ENCODE measurements at places on chromosomes 2 and 18.

- no peak for DNase-seq
Measured at GRCh38 chr2:11568436-11568835, 34.6 kb downstream of the GREB1 start.

GRCh38 chr2:127256866-127257265, 36.8 kb upstream of the CYP27C1 start:
- no peak for DNase-seq

DNA sequence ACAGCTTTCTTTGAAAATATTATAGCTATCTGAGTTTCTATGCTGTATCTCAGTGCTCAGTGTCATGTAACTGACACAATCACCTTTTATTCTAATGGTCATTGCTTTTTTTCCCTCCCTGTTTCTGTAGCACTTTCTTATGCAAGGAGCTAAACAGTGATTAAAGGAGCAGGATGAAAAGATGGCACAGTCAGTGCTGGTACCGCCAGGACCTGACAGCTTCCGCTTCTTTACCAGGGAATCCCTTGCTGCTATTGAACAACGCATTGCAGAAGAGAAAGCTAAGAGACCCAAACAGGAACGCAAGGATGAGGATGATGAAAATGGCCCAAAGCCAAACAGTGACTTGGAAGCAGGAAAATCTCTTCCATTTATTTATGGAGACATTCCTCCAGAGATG, 56.4 kb downstream of the SCN2A start:
- no peak for DNase-seq

DNA sequence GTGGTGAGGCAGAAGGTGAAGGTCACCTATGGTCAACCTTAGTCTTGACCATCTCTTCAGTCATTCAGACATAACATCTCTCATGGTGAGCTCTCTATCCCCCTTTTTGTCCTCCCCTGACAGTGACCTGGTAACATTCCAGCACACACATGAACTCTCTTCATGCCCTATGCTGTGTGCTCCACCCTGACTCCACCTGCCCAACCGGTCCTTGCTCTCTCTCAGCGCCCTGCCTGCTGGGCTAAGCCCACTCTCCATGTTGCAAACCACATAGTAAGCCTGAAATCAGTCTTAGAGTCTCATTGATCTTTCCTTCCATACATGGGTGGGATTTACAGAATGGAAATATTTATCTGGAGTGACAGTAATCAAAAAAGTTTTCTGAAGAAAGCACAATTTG, 52.8 kb downstream of the MARCO start:
- no peak for DNase-seq

- no peak for DNase-seq
Measured at GRCh38 chr18:60894254-60894945, 438.8 kb upstream of the CDH20 start.

DNA sequence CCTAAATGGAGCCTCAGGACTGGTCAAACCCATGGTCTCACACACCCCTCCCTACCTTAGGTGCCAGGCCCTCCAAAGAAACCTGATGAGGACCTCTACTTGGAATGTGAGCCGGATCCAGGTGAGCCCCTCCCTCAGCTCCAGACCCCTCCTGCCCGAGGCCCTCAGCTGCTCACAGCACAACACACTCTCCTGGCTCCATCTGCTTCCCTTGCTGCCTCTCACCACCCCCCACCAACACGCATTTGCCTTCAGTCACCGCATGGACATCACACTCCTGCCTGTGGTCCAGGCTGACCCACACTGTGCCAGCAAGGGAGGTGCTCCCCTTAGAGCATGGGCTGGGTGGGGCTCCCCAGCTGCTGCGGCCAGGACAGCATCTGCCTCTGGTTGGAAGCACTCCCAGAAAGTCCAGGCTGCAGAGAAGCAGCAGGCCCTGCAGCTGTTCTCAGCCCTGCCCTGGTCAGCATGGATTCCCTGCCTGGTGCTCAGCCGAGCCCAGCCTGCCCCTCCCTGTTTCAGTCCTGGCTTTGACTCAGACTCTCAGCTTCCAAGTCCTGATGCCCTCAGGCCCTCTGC, 15.1 kb downstream of the SH2D6 start:
- DNase-seq: peak; percentile 82

DNA sequence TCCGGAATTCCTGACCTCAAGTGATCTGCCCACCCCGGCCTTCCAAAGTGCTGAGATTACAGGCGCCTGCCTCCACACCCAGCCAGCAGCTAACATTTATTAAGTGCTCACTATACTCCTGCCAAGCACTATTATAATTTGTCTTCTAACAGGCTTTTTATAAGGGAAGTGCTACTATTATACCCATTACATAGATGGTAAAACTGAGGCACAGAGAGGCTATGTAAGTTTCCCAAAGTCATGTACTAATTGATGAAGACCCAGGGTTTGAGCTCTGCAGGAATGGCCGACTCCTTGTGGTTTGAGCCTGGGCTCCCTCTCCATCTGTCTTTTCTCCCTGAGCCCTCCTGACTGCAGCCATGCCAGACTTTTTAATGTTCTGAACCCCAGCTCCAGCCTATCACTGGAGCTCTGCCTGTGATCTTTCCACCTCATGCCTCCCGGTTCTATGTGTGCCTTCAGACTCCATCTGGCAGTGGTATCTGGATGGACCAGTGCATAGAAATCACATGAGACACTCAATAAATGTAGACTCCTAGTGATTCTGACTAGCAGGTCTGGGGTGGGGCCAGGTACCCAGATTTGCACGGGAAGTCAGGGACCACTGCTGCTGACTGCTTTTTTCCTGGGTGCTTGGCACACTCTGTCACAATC, 197.1 kb downstream of the NEDD4L start:
- no peak for DNase-seq

DNA sequence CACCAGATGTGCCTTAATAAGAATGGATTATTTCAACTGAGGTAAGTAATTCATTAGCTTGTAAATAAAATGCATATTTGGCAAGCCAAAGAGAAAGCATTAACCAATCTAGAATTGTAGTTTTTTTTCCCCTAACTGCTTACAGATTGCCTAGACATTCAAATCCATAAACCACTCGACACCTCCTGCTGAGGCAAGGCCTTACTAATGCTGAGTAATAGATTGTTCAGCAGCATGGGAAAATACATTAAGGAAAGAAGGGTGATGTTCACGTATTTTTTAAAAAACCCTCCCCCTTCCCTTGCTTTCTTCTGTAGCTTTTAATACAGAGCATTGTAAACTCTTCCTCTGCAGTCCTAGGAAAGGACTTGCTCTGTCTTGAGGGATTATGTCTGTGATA, 17.0 kb upstream of the LINC00305 start:
- DNase-seq: no peak

GRCh38 chr2:218322768-218323525, 30.6 kb upstream of the TMBIM1 start:
- DNase-seq: peak; percentile 86

DNA sequence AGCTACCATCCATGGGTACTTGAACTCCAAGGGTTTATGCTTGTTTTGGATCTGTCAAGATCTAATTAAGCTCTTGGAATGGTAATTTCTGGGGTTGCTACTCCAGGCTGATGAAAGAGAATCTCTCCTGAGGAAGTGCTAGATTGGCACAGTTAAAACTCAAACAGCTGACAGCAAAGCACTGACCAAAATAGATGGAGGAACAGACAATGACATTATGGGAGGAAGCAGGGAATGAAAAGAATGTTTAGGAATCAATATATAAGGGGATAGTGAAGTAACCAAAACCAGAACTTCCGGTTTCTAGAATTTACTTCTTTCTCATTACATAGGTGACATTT, 6.3 kb downstream of the THUMPD2 start:
- DNase-seq: no peak

DNA sequence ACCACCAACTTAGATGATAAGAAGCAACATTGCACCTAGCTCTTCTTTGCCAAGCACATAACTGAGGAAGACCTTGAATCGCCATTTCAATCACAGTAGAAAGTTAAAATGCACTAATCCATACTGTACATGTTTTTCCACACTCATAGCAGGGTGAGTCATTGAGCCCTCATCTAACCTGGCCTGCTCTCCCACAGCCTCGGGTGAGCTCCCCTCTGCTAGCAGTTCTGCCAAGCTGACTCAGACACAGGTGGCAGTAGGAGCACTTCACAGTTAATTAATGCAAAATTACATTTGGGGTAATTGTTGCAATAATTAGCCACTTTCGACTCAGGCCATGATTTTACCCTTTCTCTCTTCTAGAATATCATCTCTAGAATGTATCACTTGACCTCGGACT, 1632.8 kb upstream of the CELF4 start:
- no peak for DNase-seq

GRCh38 chr18:830315-830901, 18.4 kb upstream of the YES1 start:
- no peak for DNase-seq

DNA sequence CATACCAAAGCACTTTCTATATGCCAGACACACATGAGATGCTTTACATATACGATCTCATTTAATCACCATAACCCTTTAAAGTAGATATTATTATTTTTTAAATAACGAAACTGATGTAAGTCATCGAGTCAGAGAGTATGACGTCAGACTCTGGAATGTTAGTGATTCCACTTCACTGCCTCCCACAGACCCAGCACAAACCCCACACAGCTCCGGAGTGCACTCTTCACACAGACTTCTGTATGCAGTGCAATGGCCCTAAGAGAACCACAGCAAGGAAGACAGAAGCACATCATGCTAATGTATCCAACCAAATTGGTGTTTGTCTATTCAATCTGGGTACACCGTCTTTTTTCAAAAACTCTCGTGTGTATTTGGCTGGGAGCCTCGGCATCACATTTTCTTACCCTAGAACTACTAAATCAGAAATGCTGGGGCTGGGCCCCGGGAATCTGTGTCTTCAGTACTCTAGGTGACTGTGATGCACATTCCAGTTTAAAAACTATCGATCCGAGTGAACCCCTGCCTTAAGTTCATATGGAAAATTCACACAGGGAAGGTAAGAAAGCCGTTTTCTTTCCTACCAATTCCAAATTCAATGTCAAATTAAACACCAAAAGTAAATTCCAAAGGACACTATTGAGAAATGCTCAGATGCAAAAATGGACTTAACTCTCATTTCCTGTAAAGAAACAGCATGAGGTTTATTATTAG, 117.7 kb upstream of the ACVR1C start:
- DNase-seq: no peak

DNA sequence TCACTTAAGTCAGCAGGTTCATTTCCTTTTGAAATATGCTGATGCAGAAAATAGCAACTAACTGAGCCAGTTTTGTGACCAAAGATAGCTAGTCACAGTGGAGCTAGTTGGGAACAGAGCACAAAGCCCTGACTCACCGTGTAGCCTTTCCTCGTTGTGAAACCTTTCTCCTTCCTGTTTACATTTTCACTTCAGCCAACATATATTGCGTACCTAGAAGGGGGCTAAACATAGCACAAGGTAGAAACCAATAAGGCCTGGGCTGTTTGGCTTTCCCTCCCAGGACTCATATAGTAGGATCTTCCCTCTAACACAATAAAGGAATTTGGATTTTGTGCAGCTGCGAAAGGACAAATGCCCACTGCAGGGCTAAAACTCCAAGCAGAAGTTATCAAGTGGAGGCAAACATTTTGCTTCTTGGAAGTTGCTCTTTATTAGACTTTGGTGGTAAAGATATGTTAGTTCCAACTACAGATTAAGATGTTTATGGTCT, 24.5 kb upstream of the LPIN2 start:
- no peak for DNase-seq

GRCh38 chr2:236073867-236074655, 94.1 kb downstream of the GBX2 start:
- no peak for DNase-seq

DNA sequence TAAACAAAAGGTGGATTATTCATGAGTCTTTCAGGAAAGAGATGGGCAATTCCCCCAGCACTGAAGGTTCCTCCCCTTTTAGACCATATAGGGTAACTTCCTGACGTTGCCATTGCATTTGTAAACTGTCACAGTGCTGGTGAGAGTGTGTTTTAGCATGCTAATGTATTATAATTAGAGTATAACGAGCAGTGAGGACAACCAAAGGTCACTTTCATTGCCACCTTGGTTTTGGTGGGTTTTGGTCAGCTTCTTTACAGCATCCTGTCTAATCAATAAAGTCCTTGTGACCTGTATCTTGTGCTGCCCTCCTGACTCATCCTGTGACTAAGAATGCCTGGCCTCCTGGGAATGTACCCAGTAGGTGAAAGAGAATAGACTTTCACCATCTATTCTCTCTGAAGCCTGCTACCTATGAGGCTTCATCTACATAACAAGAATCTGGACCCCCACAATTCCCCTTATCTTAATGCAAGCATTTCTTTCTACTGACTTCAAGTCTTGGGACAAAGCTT, 148.7 kb downstream of the CABLES1 start:
- DNase-seq: no peak

DNA sequence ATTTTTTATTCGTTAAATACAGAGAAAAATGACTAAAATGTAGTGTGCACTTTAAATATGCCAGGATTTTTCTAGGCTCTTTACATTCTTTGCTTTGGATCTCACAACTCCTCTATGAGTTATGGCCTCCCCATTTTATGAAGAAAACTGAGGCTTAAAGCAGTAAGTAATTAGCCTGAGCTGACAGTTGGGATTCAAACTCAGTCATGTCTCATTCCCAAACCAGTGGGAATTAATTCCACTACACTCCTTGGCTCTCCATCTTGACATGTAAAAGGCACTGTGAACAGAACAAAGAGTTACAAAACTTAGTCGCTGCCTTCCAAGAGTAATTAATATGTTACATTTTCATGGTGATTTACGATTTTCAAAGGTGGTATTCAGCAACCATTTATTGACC, 351.9 kb downstream of the SATB2 start:
- no peak for DNase-seq

GRCh38 chr18:36602620-36603019, 226.2 kb downstream of the TPGS2 start:
- no peak for DNase-seq

DNA sequence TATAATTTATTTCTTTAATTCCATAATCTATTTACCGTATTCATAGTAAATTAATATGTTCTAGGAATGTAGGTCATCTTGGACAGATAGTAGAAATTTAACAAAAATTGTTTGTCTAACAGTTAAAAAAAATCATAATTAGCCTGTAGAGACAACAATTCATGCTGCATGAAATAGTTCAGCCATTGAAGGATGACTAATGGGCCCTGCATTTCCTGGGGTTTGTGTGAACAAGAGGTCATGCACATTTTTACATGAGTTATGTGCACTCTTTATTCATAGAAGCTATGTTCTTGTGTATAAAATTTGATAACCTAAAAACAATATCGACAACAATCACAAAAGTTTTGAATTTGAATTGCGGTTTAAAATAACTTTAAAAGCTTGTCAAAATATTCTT, 1663.6 kb downstream of the SUCLG1 start:
- no peak for DNase-seq

GRCh38 chr2:204183608-204184007, 247.0 kb downstream of the ICOS start:
- no peak for DNase-seq

DNA sequence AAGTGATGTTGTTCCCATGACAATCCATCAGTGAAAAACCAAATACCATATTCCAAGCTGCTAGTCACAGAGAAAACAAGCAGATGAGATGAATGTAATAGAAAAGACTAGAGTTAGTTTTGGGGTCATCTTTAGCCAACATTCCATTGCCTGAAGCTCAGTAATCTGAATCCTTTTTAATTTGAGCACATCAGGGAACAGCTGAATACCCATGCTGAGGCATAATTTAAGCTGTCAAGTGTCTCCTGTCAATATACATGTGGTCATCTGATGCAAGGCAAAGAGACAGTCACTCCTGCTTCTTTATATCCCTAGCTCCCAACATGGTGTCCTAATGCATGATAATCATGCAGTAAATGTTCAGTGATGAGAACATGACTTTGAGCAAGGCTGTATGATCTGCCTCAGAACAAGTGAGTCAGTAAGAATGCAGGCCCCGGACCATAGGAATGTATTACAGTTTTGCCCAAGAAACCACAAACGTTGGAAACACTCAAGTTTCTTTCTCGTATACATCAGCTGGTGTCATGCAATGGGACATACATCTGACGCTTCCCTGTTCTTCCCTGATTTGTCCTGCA, 48.0 kb downstream of the CDK15 start:
- DNase-seq: no peak

All from glutamatergic neuron (in vitro differentiated cells).